Smooth muscle cell of the brain vasculature (primary cell): ENCODE measurements at places on chromosomes 1 and 21.

DNA sequence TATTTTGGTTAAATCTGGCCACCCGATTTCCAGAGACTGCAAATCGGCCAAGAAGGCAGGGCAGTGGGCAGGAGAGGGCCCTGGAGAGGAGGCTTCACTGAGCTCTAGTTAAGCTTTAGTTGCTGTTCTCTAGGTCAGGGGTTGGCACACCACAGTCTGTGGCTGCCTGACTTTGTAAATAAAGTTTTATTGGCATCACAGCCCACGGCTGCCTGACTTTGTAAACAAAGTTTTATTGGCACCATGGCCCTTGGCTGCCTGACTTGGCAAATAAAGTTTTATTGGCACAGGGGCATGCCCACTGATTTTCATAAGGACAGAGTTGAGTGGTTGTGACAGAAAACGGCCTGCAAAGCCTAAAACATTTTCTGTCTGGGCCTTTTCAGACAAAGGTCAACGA is 19.7 kb downstream of the AJAP1 start:
- no peak for DNase-seq

GRCh38 chr21:43758111-43758641 is 17.9 kb downstream of the CSTB start:
- DNase-seq: no peak

- no peak for DNase-seq
Observed at GRCh38 chr1:49048188-49048587, 271.5 kb upstream of the BEND5 start.

- DNase-seq: no peak
Observed at GRCh38 chr21:25054689-25055088, 552.6 kb downstream of the MRPL39 start.

DNA sequence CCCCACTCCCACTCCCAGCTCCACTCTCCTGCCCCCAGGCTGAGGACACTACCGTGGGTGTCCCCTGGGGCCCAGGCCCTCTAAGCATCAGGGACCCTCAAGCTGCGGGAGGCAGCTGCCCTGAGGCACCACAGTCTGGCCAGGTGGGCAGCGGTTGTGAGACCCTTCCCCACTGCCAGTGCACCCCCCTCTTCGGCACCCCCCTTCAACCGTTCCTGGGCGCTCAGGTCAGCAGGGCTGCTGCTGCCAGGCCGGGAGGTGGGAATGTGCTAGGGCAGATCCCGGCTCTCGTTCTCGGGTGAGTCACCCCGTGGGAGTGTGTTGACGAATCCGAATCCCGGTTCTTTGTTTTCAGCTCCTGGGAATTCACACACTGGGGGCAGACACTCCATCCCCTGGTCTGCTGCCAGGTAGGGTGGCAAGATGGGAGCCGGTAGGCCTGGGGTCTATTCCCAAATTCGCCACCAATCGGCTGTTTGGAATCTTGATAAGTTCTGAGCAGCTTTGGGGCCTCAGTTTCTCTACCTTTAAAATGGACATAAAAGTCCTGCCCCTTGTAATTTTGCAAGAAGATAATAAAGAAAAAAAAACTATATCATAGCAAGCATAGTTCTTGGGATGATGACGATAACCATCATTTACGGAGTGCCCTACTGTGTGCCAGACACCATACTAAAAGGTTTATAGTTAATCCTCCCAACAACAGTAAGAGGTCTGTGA is 28.5 kb upstream of the CASZ1 start:
- DNase-seq: no peak

- no peak for DNase-seq
Observed at GRCh38 chr1:202349206-202349928, 868 bp downstream of the PPP1R12B start.

GRCh38 chr1:192491804-192492554 is 83.6 kb upstream of the RGS1 start:
- no peak for DNase-seq

DNA sequence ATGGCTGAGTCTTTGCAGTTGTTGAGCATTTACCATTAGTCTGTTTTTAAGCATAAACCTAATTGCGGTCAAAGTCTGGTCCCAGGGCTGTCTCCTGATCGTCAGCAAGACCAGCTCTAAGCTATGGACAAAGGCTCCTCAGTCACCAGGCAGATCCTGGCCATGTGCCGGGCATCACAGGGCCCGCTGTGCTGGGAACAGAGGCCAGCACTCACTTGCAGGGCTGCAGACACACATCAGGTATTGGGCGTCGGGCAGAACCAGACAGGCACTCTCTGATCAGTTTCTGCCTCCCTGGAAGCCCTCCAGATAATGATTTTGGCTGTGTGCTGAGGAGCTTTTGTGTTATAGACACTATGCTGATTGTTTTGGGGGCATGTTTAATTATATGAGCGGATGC is 26.6 kb downstream of the TMEM51 start:
- no peak for DNase-seq

- peak; percentile 17 for DNase-seq
Observed at GRCh38 chr1:167401260-167401873, 117.0 kb downstream of the CD247 start.

GRCh38 chr1:90007979-90008404 is 13.1 kb downstream of the ZNF326 start:
- no peak for DNase-seq

- DNase-seq: no peak
Observed at GRCh38 chr1:53462769-53463501, 3.7 kb downstream of the DMRTB1 start.

- no peak for DNase-seq
Observed at GRCh38 chr1:162019006-162019405, 4.7 kb downstream of the OLFML2B start.

GRCh38 chr21:29238967-29239290 is 59.8 kb upstream of the BACH1 start:
- no peak for DNase-seq

DNA sequence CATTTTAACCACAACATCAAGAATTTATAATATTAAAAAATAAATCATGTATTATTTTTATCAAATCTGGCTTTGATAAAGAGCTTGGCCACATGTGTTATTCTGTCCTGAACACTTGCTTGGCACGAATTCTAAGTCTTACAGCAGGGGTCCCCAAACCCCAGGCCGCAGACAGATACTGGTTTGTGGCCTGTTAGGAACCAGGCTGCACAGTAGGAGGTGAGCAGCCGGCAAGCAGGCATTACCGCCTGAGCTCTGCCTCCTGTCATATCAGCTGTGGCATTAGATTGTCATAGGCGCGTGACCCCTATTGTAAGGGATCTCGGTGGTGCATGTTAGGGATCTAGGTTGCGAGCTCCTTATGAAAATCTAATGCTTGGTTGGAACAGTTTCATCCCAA is 127.6 kb upstream of the IVNS1ABP start:
- DNase-seq: no peak

DNA sequence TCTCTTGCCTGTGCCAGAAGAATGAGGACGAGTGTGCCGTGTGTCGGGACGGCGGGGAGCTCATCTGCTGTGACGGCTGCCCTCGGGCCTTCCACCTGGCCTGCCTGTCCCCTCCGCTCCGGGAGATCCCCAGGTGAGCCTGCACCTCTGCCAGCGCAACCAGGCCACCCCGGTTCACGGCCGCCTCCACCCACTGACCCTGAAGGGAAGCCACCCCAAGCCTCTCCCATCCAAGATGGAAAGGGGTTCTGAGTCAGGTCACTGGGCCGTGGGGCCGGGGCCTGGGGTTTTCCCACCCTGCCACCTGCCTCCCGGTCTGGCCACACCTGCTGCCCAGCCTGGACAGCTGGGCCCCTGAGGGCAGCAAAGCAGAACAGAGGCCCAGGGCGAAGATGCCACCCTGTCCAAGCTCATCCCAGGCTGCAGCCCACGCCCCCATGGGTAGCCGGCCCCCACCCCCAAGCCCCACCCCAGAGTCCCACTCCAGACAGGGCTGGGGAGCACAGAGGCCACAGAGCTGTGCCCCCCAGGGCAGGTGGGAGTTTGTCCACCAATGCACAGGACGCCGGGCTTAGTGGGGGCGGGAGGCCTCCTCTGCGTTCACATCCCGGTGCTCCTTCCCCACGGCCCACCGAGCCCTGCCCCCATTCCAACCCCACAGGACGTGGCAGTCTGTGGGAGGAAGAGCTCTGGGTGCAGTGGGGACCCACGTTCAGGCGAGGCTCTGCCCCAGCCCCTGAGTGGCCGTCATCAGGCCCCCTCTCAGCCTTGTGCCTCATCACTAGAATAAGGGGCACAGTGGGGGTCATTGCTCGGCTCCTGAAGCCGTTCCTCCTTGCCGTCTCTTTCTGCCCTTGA is 5.6 kb downstream of the AIRE start:
- no peak for DNase-seq

- no peak for DNase-seq
Observed at GRCh38 chr1:223837206-223837605, 8.5 kb downstream of the TP53BP2 start.

DNA sequence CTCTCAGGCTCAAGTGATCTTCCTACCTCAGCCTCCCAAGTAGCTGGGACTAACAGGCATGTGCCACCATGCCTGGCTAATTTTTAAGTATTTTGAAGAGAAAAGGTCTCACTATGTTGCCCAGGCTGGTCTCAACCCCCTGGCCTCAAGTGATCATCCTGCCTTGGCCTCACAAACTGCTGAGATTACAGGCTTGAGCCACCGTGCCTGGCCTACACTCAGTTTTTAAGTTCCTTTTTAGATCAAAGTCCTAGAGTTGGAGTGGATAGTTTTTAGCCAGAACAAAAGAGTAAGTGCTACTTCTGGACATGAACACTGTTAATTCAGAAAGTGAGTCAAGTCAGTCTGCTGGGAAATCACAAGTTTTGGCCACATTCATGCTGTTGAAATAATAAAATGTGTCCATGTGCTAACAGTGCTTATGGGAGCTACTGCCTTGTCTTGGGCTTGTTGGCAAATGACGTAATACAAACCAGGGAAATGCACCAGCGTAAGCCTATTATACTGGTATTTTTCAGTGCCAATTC is 84.2 kb downstream of the NDUFS5 start:
- no peak for DNase-seq

DNA sequence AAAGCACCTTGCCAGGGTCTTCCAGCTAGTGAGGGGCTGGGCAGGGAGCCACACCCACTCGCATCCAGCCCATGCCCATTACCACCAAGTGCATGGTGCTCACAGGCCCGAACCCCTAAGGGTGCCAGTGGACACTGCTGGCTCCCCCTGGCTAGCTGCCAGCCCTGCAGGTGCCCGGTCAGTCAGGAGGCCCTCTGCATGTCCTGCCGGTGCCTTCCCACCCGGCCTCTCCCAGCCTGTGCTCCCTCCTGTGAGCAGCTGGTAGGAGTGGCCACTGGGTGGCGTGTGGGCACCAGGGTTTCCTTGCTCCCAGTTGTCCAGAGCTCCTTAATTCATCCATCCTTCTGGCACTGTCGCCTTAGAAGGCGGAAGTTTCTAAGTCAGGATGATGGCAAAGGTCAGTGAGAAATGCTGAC is 33.4 kb downstream of the QSOX1 start:
- DNase-seq: peak; percentile 21

DNA sequence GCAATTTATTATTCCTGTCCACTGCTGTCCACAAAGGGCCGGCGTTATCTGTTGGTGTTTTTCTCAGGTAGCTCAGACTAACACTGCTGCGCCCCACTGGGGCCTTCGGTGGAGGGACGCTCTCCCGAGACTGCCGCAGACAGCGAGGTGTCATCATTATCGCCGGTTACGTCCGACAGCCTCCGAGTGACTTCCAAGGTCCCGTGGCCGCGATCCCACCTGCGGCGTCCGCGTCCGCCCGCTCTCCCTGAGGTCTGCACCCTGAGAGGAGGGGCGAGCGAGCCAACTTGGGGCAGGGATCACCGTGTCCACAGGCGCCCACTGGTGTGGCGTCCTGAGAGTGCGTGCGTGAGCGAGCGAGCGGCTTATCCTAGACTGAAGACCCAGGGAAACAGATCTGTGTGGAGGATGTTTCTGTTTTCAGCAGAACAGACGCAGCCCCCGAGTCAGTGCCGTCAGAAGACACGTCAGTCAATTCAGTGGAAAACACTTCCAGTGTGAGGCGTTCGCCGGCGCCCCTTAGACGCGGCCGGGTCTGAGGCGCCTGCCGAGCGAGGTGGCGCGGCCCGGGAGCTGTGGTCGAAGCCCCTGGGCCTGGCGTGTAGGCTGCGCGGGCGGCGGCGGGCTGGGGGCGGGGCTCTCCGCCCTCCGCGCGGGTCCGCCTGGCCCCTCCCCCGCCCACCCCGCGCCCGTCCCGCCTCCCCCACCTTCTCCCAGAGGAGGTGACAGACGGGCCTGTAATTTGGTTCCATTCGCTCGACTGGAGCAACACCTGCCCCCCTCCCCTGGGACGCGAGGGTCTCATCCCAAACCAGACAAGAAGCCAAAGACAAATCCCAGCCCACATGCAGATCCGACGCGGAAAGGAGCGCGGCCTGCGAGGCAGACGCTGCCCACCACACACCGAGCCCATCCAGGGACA is 12.6 kb downstream of the NHLH2 start:
- no peak for DNase-seq

DNA sequence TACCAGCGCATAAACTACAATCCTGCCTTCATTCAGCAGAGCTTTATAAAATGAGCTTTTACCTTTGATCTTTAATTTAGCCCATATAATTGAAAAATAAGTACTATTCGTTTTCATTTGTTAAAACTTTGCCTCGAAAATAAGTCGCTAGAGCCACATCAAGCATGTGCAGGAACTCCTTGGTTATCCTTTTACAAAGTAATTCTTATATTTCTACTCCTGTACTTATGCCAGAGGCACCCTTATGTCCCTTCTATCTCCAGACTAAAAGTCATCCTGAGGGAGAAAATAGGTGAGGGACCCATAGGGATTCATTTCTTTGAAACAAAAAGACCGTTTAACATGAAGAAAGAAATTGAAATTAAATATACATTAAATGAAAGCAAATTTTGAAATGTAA is 278.2 kb upstream of the C1orf105 start:
- DNase-seq: no peak

DNA sequence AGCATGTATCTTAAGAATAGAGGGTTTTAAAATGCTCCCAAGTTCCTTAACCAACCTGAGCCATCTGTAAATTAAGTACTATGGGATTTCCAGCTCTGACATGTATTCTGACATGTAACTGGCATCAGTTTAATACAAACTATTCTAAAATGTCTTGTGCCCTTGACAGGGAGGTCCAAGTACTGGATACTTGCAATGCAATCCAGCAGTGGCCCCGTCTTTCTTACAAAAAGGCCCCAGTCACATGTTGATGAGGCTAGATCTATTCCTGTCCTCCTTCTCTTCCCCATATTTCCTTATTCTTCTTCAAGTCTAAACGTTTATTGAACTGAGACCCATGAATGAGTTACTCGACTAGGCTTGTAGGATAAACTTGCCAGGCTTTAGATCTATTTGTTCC is 46.4 kb downstream of the MRPL39 start:
- DNase-seq: no peak

DNA sequence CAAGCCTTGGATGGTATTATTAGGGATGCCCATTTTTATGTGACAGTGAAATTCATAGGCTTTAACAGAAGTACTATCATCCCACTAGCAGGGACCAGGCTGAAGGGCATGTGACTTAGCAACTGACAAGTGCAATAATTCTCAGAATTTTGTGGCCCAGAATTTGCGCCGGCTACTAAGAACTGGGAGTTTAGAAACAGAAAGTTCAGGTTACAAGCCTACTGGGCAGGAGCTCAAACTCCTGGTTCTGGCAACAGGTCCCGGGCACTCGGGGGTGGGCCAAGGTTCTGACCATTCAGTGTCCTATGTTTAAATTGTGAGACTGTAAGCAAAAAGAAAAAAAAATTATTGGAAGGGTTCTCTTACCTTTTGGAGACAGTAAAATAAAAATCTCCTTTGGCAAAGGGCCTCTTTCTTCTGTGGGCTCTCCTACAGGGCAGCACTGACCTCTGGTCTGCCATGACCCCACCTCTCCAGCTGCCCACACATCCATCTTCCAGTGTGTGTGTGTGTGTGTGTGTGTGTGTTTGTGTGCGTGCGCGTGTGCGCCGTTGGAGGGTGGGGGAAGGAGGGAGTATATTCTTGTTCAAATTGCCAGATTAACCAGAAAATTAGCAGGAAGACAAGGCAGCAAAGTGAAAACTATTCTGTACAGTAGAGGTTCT is 26.1 kb downstream of the IRF2BP2 start:
- no peak for DNase-seq

GRCh38 chr21:35401476-35401875 is 352.4 kb upstream of the RUNX1 start:
- DNase-seq: no peak
